ENCODE measurements at places on chromosomes 11 and 22.

DNA sequence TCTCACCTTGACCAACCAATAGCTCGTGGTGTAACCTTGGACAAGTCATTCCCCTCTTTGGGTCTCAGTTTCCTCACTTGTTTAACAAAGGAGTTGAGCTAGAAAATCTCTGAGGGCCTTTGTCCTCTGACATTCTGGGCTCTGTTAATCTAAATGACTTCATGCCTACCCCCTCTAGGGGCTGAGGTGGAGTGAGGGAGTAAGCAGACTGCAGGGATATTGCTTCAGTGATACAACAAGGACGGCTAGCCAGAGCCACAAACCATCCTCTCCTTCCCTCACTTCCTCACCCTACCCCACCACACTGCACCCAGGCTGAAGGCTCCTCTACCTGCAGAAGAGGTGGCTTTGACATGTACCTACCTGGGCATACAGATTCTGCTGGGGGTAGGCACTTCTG lies 34.8 kb downstream of the RELT start:
- no peak for DNase-seq

- DNase-seq: no peak
Observed at GRCh38 chr11:9947231-9947864, 283.5 kb downstream of the SWAP70 start.

GRCh38 chr11:34161812-34162492 lies 56.5 kb downstream of the NAT10 start:
- DNase-seq: peak; percentile 49

- no peak for DNase-seq
Observed at GRCh38 chr11:69158301-69159149, 2.8 kb downstream of the SMIM38 start.

GRCh38 chr22:28711820-28712777 lies 29.5 kb downstream of the CHEK2 start:
- no peak for DNase-seq

DNA sequence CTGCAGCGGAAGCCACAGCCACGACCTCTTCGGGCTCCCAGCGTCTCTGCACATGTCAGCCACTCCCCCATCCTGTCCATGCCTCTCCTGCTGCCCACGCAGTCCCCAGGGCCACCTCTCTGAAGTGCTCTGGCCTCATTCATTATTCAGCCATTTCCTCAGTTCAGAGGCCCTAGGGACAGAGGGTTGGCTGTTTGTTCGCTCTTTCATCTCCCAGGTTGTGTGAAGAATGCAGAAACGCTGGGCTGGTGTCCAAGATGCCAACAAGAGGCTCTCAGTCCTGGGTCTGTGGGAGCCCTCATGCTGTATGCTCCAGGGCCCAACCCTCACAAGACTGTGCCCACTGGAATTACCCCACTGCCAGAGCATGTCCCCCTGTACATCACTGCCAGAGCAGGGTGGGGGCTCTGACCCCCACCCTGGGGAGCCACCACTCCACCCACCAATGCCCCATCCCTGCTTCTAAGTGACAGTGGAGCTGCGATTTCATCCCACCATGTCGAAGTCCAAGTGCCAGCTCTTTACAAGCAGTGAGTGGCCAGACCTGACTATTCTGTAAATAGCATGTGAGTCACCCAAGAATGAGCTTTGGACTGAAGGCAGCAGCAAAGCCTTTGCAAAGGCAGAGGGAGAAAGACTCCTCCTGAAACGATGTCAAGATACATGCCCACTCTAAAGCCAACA lies 209.6 kb downstream of the BUD13 start:
- DNase-seq: no peak

DNA sequence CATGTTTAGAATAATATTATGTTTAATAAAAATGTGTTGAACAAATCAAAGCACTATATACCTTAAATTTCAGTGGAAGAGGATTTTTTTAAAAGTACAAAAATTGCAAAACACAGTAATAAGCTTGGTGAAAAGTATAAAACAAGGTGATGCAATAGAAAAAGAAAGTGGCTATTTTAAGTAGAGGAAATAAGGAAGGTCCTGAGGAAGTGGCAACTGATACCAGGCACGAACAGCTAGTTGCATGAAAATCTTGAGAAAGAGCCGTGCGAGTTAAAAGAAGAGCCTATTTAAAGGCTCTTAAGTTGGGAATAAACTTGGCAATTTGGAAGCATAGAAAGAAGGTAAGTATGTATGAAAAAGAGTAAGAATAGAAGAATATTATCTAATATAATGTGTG lies 1679.3 kb downstream of the LRRC4C start:
- no peak for DNase-seq

DNA sequence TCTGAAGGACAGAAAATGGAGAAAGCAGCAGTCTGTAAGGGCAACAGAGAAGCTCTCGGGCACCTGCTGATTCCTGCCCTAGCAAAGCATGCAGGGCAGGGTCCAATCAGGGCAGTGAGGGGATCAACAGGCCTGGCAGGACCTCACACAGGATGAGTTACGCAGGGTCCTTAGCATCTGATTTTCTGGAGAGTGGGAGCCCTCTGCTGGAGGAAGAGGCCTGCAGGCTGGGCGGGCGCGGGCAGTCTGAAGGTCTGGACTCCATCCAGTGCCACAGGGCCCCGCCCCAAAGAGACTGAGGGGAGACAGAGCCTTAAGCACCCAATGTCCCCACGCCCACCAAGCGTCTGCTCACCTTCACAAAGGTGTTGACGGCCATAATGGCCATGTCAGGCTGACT lies 28.9 kb downstream of the AP1B1 start:
- no peak for DNase-seq

- no peak for DNase-seq
Observed at GRCh38 chr11:69576069-69576782, 64.7 kb upstream of the CCND1 start.
